WTC11 (cell line): ENCODE measurements at places on chromosomes 12 and 14.

DNA sequence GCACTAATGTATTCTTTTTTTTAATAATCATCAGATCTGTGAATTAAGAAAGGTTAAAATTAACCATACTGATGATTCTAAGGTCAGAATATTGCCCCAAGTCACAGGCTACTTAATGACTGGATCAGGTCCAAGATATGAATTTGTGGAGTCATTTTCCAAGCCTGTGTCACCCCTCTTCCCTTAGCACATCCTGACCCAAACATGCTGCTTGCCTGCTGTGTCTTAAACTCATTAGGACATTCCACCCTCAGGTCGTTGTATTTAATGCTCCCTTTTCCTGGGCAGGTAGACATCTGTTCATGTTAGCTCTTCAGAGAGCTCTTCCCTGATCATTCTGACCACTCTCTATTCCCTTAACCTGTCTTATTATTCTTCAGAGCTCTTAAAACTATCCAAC lies 463.5 kb upstream of the PDE3A start:
- no peak for DNase-seq

DNA sequence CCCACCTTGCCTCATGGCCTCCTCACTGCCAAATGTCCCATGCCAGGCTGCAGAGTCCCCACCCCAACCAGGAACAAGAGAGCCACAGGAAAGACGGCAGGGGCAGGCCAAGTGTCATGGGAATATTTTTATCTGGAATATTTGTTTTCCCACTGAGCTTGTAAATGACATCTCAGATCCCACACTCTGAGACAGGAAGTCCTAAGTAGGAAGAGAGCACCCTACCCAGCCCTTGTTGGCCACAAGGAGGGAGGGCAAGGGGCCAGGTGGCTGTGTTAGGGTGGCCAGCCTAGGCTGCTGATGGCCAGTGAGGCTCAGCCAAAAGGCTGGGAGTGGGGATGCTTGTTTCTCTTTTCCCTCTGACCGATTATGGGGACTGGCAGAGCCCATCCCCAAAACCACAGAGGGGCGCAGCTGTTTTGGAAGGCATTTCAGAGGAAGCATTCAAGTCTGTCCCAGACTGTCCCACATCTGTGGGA lies 7.7 kb upstream of the MEG3 start:
- no peak for DNase-seq

DNA sequence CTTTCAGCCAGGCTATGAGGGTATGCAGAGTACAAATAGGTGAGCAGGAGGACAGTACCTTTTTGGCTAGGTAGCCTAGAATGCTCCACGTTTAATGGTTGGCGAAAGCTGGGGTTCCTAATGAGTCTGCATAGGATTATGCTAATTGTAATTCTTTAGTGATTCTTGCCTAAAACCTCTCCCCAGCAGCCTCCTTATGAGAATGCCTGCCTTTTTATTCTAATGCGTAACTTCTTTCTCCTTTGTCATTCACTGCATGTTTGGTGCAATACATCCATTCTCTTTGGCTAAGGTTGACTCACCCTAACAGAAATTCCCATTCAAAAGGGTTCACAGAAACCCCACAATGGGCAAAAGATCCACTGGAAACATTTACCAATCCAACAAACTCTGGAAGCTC lies 752.2 kb downstream of the FSCB start:
- DNase-seq: peak; percentile 12

DNA sequence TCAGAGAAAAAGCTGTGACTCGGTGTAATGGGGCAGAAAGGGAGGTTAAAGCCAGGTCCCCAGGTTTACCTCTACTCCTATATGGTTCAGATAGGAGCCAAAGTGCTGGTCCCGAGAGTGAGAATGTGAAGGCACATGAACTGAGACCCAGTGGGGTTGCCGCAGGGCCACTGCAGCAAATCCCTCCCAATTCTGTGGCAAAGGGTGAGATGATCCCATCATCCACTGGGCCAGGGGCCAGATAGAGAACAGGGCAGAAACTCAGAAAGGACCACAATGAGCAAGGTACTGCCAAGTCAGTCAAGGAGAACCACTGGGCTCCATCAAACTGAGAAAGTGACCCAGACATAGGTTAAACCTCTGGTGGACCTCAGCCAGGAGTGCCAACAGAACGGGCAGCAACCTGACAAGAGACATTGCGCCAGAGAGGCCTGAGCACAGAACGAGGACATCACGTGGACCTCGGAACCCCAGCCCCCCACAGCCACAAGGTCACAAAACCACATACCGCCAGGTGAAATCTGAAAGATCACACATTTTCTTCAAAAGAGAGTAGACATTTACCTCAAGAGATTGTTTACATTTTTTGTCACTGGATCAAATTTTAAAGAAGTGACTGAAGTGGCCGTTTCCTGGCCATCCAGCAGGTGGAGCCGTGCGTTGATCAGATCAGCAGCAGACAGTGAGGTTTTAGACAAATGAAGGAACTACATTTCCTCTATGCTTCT lies 20.5 kb upstream of the ITPR2 start:
- peak; percentile 57 for DNase-seq

DNA sequence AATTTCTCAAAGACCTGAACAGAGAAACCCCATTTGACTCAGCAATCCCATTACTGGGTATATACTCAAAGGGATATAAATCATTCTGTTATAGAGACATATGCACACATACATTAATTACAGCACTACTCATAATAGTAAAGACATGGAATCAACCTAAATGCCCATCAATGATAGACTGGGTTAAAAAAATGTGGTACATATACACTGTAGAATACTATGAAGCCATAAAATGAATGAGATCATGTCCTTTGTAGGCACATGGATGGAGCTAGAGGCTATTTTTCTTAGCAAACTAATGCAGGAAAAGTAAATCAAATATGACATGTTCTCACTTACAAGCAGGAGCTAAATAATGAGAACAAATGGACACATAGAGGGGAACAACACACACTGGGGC lies 303.8 kb downstream of the BTG1 start:
- DNase-seq: no peak

DNA sequence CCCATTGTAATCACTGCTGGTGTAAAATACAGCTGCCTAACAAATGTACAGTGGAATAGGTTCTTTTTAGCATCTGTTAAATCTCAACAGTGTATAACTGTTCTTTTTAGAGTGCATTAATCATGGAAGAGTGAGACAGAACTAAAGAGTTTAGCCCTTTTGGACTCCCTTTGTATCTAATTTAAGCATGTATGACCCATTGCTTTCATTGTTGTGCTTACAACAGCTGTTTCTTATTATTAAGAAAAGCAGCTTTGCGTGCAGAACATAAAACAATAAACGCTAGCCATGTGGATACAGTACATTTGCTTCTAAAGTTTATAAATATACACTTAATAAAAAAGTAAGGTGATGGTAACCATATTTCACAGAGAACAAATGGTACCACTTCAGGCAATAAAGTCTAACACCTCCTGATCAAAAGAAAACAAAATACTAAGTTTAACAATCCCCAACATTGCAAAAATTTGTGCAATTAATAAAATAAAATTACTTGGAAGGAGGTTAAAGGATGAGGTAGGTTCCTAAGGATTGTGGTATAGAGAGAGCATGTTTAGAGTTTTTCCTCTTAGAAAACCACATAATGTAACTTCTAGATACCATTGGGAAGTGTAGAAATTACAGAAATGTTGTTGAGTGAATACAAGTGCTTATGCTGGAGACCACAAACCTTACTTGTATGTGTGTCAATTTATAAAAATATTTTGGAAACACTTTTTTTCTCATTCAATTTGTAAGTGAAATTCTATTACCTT lies 448.7 kb downstream of the SLC6A15 start:
- no peak for DNase-seq

DNA sequence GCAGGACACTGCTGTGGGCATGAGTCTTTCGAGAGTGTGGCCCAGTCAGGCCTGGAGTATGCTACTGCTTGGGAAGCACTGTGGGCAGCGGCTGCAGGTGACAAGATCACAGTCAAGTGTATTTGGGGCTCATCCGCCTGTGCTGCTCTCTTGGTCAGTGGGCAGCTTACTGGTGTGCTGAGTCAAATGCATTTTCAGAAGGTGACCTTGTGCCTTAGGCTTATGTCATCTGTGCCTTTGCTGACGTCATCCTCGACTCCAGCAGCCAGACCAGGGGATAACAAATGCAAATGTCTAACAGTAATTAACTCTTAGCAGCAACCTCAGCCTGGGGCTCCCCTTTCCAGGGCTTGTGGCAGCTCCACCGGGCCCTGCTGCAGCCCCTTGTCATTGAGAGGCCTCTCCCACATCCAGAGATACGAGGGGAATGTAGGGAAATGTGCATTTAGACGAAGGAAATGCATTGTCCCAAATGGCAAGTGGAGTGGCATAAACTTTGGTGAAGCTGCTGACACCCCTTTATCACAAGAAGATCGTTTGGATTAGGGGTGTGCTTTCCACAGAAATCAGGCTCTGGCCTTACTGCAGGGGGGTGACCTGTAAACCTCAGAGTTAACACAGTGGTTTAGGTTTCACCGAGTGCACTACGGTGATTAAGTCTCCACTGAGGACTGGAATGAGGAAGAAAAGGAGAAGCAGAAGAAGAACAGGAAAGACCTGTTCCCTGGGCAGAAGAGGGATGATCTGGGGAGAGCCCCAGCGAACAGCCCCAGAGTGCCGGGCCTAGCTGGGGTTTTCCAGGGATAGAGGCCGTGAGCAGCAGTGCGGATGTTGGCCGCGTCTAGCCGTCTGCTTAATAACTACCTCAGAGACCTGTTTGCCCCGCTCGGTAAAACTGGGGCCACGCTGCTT lies 39.7 kb downstream of the PSMA6 start:
- no peak for DNase-seq

DNA sequence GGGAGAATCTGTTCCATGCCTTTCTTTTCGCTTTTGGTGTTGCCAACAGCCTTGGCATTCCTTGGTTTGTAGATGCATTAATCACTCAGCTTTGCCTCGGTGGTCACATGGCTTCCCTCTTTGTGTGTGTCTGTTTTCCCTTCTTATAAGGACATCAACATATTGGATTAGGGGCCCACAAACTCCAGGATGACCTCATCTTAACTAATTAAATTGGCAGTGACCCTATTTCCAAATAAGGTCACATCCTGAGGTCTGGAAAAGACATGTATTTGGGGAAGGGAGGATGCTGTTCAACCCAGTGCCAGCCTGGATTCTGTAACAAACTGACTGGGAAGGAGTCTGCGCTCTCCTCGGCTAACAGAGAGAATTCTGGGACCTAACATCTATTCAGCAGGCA lies 365.7 kb upstream of the FKBP4 start:
- no peak for DNase-seq

DNA sequence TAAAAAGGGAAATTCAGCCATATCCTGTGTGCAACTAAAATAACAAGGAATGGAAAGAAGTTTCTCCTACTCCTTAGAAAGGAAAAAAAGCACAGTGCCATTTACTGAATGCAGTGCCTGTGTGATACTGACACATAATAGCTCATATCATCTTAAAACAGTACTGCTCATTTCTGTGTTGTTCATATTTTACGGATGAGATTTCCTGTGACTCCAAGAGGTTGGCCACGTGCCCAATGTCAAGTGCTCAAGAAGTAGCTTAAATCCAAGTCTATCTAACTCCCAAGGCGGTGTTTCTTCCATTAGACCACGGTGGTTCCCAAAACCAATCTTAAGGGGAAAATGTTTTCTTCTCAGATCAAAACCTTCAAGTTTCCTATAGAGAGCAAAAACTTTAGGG lies 20.0 kb downstream of the MAP3K9 start:
- no peak for DNase-seq

DNA sequence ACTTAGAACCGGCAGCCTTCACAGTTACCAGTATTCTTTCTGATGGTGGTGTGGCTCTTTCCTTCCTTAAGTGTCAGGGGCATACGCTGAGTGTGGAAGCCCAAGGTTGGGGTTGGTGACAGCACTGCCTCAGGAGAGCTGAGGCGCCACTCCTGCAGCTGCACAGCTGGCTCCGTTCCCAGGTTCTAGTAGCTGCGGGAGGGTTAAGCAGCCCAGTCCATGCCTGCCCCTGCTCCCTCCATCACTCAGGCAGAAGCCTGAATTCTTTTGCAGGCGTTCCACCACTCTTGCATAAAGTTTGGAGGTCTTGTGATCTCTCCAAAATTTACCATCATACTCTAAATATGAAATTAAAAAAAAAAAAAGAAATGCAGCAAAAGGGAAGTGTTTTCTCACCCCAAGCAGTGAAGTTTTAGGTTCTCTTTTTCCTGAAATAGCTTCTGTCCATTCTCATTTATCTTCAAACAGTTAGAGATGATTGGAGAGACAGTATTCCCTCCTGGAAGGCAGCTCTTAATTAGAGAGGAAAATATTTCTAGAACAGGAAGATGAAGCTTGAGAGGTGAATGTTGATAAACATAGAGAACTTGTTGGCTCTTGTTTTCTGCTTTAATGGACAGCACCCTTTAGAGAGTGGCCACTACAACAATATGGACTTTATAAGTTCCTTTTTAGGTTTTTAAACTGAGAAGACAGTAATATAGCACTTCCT lies 136.1 kb downstream of the FGD4 start:
- peak; percentile 46 for DNase-seq

DNA sequence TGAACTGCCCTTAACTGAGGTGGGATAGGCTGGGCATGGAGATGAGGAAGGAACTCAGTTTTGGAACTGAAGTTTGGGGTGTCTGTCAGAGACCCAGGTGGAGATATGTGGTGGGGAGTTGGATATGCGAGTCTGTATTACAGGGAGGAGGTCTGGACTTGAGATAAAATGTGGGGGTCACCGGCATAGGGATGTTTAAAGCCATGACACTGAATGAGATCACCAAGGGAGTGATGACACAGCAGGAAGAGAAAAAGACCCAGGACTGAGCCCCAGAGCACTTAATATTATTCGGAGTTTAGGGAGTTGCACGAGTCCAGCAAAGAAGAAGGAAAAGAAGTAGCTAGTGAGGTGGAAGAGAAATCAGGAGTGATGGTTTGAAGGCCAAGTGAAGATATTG lies 4.0 kb upstream of the OASL start:
- DNase-seq: no peak

DNA sequence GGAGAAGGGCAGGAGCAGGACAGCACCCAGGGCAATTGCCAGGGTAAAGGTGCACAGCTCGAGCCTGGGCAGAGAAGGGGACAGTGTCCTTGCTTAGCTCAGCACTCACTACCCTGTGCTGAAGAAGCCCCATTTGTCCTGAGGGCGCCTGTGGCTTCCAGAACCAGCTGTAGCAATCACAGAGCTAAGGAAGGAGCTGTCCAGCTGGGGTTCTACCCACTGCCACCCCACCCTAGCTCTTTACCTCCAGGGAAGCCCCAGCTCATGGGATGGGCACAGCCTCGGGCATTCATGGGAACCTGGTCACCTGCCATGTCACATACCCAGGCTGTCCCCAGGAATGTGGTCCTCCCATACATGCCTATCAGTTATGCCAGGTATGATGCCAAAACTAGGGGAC lies 5.8 kb downstream of the LMBR1L start:
- no peak for DNase-seq

DNA sequence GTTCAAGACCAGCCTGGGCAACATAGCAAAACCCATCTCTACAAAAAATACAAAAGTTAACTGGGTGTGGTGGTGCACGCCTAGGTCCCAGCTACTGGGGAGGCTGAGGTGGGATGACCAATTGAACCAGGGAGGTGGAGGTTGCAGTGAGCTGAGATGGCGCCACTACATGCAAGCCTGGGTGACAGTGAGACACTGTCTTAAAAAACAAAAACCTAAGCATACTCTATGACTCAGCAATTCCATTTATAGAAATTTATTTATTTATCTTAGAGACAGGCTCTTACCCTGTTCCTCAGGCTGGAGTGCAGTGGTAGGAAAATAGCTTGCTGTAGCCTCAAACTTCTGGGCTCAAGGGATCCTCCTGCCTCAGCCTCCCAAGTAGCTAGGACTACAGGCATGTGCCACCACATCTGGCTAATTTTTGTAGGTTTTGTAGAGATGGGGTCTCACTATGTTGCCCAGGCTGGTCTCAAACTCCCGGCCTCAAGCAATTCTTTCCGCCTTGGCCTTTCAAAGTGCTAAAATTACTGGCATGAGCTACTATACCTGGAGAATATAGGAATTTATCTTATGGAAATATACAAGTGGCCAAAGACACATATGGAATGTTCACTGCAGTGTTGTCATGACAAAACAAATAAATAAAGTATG lies 43.3 kb downstream of the NCKAP5L start:
- DNase-seq: no peak
